ENCODE measurements at places on chromosomes 2 and 18. TPM values are rescaled to one million over a fixed set of nuclear protein-coding genes. Genes with fewer than 3 reads are reported as not detected.

DNA sequence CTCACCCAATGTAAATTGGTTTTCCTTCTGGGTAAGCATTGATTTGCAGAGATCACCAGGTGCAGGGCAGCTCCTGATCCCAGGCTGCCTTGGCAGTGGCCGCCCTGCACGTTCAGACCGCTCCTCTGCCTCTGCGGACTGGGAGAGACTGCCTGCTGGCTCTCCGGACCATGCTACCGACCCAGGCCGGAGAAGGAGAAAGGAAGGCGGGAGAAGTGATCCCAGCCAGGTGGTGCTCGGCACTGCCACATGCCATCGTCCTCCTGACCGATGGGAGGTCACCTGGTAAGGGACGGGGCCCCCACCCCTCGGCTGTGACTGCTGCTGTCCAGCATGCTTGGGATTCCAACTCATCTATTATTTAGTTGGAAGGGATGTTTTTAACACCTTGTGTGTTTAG lies 108.1 kb upstream of the POU3F3 start:
- no peak for DNase-seq

Gene REG1B
- total RNA-seq = not detected

Gene NT5DC4
- not detected for total RNA-seq

Gene TUBA4B
- total RNA-seq = not detected

Gene PLEK
- total RNA-seq = 21.3 TPM

All from CD8-positive, alpha-beta memory T cell (primary cell).